A549 treated with GW870086 at 1 μM for 4 hours (cell line): ENCODE measurements at places on chromosomes 7 and 10. TPM values are rescaled to one million over a fixed set of nuclear protein-coding genes. Genes with fewer than 3 reads are reported as not detected.

TRIM73 gene
- 1.2 to 2.7 TPM (median 2.4 TPM) in 5 replicates for total RNA-seq

ZNF727 gene
- total RNA-seq, result not detected in 5 replicates

LRRC18 gene
- total RNA-seq, result not detected in 5 replicates

TMEM196 gene
- total RNA-seq, result not detected in 5 replicates

CCDC172 gene
- not detected in 5 replicates for total RNA-seq

SEMA3A gene
- 3.5 to 5.8 TPM (median 5.1 TPM) in 5 replicates for total RNA-seq

LRRC17 gene
- 0.06 to 0.14 TPM in 2 of 5 replicates, not detected in the others for total RNA-seq

PTPRZ1 gene
- not detected in 5 replicates for total RNA-seq

PON3 gene
- 30.6 to 38.5 TPM (median 36.6 TPM) in 5 replicates for total RNA-seq

CCL24 gene
- total RNA-seq, result not detected in 5 replicates

CRPPA gene
- 0.36 to 0.85 TPM (median 0.59 TPM) in 5 replicates for total RNA-seq

EGR2 gene
- total RNA-seq, result 0.21 to 0.71 TPM (median 0.44 TPM) in 5 replicates

GIMAP8 gene
- not detected in 5 replicates for total RNA-seq

ARHGEF35 gene
- 0.25 to 0.49 TPM (median 0.33 TPM) in 5 replicates for total RNA-seq

AMZ1 gene
- 0.02 to 0.05 TPM (median 0.03 TPM) in 3 of 5 replicates, not detected in the others for total RNA-seq

GPR26 gene
- not detected in 5 replicates for total RNA-seq

DENND2A gene
- 0.51 to 0.90 TPM (median 0.60 TPM) in 5 replicates for total RNA-seq

AGAP3 gene
- 48.5 to 63.7 TPM (median 58.1 TPM) in 5 replicates for total RNA-seq

CHAT gene
- total RNA-seq, result not detected in 5 replicates

TMEM176A gene
- total RNA-seq, result not detected in 5 replicates

CLCN1 gene
- total RNA-seq, result 0.03 to 0.08 TPM (median 0.03 TPM) in 3 of 5 replicates, not detected in the others

CYP3A5 gene
- 0.91 to 1.6 TPM (median 1.4 TPM) in 5 replicates for total RNA-seq

NAT16 gene
- total RNA-seq, result 0.06 to 0.25 TPM (median 0.11 TPM) in 5 replicates

ADCY1 gene
- 1.7 to 2.4 TPM (median 2.0 TPM) in 5 replicates for total RNA-seq

PLXDC2 gene
- total RNA-seq, result 0.02 to 0.06 TPM (median 0.03 TPM) in 3 of 5 replicates, not detected in the others

NPFFR1 gene
- 0.05 TPM in 1 of 5 replicates, not detected in the others for total RNA-seq

H2AZ2 gene
- total RNA-seq, result 212 to 256 TPM (median 244 TPM) in 5 replicates

SEMA3C gene
- 44.9 to 71.7 TPM (median 64.4 TPM) in 5 replicates for total RNA-seq

CREB5 gene
- total RNA-seq, result 3.2 to 5.5 TPM (median 4.9 TPM) in 5 replicates
